ENCODE measurements at places on chromosomes 7 and 10.
A peak's percentile ranks its signal among the peaks of the same experiment; 100 is the strongest.

DNA sequence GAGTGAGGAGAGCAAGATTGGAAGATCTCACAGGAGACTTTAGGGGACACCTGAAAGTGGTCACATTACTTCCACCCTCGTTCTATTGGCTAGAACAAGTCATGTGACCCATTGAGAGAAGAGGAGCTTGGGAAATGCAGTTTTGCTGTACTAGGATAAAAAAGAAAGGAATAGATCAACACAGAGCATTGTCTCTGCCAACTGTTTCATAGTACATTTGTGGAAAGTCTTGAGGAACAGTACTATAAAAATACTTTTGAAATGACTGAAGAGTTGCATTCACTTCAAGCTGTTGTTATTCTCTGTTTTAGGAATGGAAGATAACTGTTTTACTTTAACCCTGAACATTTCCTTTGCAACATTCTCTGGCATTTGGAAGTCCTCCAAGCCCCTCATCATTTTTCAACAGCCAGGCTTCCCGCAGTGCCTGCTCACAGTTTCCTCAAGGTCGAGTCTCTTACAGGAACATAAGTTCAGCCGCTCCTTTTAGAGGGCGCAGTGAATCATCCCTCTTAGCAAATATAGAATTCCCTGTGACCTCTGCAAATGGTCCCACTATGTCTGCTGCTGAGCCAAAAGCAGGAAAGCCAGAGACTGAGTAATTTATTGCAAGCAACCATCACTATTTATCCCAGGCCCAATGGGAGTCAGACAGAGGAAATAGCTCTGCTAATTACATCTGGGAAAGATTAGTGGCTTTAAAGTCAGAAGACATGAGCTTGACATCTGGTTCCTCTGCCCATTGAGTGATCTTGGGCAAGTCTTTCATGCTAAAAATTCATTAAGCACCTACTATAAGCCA, 40.7 kb downstream of the MRPL32 start:
- DNase-seq, result no peak

DNA sequence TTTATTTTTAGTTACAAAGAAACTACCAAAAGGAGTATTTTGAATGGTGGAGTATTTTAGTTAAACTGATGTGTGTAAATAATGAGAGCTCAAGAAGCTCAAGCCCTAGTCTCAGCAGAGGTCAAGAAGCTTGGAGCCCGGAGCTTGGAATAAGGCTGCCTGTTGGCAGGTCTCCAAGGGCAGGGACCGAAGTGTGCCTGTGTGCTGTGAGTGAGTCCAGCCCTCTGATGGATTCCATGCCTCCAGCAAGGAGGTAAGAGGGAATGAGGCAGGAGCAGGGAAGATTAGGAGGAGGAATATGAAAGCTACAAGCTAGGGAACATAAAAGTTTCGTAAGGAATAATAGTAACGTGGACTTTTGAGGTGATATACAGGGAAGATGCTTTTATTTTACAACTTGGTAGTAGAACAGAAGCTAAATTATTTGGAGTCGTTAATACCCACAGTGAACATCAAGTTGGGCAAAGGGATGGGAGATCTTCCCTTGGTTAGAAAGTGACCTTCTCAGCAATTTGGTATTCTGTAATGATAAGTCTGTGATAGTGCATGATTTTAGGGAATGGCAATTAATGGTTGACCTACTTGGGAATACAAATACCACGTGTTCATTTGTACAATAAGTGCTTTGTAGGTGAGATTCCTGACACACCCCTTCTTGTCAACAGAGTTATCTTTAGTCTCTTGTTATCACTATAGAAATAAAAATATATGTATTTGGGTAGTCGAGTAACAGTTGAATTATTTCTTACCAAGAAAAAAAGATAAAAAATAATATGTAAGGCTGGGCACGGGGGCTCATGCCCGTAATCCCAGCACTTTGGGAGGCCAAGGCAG, 4.6 kb downstream of the SEC23IP start:
- no peak for DNase-seq

- no peak for DNase-seq
Measured at GRCh38 chr10:70551971-70552422, 50.5 kb downstream of the PRF1 start.

GRCh38 chr10:1644191-1644711, 93.1 kb downstream of the ADARB2 start:
- DNase-seq, result no peak

DNA sequence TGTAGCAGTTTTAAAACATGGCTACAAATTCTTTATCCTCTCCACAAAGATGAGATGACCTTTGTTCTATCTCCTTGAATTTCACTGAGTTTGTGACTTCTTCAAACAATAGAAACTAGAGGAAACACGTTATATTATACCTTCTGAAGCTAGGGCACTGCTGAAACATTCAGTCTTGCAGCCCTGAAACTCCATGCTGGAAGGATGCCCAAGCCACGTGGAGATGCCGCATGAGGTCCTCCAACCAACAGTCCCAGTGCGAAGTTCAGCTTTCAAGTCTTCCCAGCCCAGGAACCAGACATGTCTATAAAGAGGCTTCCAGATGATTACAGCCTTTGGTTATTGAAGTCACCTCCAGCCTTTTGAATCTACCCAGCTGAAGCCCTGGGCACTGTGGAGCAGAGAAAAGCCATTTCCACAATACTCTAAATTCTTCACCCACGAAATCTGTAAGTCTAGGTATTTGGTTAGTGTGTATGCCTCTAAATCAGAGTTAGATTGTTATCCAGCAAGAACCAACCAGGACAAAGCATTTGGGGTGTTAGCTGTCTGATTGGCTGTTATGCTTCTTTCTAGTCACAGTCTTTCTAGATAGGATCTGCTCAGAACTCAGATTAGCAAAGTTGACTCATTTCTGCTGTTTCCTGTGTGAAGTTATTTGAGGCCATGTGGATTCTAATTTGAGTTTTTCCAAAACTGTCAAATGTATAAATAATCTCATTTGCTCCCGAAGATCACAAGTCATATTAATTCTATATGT, 186.5 kb upstream of the TMEM72 start:
- peak; percentile 63 for DNase-seq

DNA sequence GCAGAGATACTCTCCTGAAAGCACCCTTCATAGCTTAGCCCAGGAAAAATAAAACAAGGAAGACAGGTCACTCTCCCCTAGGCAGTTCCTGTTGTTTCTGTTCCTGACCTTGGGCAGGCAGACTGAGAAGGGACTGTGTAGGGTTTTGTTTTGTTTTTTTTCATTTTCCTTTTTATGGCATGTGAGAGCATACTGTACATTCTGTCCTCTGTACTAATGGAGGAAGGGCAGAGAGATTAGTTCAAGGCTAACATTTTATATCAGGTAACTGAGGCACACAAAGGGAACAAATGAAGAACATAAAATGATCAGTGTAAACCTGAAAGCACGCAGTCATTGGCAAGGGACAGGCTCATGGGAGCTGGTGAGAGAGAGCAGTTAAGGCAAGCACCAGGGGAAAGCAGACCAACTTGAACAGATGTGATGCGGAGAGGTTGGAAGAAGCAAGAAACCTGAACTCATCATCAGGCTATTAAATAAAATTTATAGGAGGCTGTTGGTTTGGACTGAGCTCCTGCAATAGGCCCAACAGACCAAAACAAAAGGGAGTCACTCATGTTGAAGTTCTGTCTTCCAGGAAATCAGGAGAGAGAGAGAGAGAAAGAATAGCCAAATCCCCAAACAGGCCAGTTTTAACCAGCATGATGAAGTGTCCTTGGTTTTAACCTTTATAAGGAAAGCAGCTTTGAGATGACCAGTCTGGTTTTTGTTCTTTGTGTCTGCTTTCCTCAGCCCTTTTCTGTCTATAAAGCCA, 34.1 kb upstream of the PDCD4 start:
- DNase-seq, result no peak

GRCh38 chr7:7793249-7793648, 74.8 kb upstream of the RPA3 start:
- no peak for DNase-seq

DNA sequence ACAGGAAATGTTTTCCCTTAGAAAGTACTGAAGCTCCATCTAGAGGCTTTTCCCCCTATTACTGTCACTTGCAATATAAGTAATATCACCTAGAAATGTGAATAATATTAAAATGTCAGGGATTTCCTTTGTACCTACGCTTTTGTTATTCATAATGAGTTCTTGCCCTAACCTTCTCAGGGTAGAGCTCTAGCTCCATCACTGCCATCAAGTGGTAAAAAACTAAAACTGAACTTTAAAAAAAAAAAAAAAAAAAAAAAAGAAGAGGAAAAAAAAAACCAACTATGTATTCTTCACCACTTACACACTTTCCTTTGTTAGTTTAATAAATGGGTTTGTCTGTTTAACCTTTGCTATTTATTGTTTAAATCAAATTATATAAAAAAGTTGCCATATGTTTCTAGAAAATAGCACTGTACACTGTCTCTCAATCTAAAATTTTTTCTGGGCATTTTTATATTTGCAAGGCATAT, 49.9 kb downstream of the DNAJC1 start:
- peak; percentile 65 for DNase-seq

- no peak for DNase-seq
Measured at GRCh38 chr10:12337453-12338372, 11.6 kb upstream of the CAMK1D start.

- no peak for DNase-seq
Measured at GRCh38 chr10:10353326-10353868, 664.3 kb upstream of the CELF2 start.

- no peak for DNase-seq
Measured at GRCh38 chr7:28570970-28571288, 158.6 kb downstream of the CREB5 start.

DNA sequence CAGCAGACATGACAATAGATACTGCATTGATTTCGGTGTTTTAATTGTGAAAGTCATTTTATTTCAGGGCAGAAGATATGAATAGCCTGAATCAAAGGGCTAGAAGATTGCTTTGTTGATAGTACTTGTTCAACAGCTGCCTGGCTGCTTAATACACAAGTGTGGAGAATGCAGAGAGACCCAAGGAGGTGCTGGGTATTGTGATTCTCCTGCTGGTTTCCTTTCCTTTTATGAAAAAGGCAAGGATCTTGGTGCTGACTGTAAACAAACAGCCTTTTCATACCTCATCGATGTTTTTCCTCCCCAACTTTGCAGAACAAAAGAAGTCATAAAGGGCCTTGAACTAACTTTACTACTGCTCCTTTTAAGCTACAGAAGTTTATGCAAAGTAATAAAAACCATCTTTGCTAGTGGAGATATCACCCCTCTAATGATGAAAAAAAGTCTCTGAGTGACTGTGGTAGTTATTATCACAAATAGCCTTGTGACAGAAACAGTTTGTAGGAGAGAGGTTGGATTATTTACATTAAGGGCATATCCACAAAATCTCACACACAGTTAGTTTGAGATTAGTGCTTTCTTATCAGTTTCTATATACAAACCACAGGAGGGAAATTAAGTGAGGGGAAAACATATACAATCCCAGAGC, 800.0 kb downstream of the LRMDA start:
- no peak for DNase-seq

All from Jurkat, Clone E6-1 (cell line).